ENCODE measurements at places on chromosomes 7 and 10.

- DNase-seq = no peak
Observed at GRCh38 chr7:74655768-74656440, 1.6 kb upstream of the GTF2I start.

DNA sequence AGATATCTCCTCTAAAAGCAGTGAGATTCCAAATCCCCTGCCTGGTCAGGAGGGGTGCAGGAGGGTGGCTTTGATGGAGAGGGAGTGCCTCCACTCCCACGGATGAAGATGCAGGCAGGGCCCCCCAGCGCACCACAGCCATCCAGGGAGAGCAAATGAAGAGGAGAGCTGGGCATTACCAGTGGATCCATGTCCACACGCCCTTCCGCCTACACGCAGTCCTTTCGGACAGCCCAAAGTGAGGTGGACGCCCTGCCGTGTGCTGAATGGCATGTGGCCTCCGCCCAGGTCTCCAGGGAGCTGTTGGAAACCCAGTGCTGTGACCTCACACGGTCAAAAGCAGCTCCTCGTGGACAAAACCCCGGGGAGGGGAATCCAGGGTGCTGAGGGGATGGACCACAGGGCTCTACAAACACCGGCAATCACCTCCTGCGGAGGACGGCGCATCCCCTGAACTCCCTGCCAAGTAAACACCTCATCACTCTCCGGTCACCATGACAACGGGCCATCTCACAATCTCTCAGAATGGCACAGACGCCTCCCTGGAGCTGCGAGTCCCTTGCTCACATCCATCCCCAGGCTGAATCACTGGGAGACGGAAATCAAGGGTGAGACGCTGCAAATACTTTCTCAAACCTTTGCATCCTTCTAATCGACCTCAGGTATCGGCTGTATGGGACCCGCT lies 35.0 kb upstream of the DNAAF5 start:
- no peak for DNase-seq

- no peak for DNase-seq
Observed at GRCh38 chr7:106895246-106895864, 30.3 kb downstream of the PIK3CG start.

DNA sequence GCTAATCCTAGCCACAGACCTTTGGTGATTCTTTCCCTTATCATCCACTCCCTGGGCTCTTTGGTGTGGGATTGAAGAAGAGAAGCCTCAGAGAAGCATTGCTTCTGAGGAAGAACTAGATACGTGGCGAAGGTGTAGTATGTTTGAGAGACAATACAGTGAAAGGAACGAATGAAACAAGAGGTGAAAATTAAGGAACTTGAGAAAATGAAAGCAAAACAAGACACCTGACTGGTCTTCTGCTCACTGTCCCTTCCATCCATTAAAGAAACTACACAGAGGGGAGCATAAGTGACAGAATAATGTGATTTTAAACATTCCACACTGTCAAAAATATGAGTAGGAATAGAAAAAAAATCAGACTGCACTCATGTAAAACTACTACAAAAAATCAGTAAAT lies 219.6 kb upstream of the NPSR1 start:
- DNase-seq = no peak

GRCh38 chr7:140635345-140635744 lies 5.3 kb downstream of the DENND2A start:
- no peak for DNase-seq

DNA sequence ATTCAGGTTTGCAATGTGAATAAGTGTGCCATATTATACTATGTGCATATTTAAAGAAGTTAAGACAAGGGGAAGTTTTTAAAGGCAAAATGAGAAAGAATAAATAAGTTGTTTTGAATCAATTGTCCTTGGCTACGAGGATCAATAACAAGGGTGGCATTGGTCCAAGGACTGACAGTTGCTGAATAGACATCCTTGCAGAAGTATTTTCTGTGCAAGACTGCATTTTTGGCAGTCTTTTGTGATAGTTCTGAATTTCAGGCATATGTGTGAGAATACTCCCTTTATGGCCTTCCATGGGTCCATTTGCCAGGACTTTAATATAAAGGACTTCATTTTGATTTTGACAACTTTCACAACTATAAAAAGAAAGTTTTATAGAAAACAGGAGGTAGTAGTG lies 5.4 kb upstream of the LIPA start:
- DNase-seq = no peak

- DNase-seq = no peak
Observed at GRCh38 chr10:5876181-5876768, 13.4 kb downstream of the ANKRD16 start.
